ENCODE measurements at places on chromosomes 1 and 21.

GRCh38 chr1:14928886-14929546 lies 224.5 kb upstream of the TMEM51 start:
- DNase-seq: no peak

- DNase-seq: no peak
Measured at GRCh38 chr1:220873868-220874655, 5.2 kb upstream of the HLX start.

GRCh38 chr1:113493533-113493932 lies 103.2 kb downstream of the MAGI3 start:
- no peak for DNase-seq

- DNase-seq: peak; percentile 18
Measured at GRCh38 chr1:202349206-202349928, 868 bp downstream of the PPP1R12B start.

DNA sequence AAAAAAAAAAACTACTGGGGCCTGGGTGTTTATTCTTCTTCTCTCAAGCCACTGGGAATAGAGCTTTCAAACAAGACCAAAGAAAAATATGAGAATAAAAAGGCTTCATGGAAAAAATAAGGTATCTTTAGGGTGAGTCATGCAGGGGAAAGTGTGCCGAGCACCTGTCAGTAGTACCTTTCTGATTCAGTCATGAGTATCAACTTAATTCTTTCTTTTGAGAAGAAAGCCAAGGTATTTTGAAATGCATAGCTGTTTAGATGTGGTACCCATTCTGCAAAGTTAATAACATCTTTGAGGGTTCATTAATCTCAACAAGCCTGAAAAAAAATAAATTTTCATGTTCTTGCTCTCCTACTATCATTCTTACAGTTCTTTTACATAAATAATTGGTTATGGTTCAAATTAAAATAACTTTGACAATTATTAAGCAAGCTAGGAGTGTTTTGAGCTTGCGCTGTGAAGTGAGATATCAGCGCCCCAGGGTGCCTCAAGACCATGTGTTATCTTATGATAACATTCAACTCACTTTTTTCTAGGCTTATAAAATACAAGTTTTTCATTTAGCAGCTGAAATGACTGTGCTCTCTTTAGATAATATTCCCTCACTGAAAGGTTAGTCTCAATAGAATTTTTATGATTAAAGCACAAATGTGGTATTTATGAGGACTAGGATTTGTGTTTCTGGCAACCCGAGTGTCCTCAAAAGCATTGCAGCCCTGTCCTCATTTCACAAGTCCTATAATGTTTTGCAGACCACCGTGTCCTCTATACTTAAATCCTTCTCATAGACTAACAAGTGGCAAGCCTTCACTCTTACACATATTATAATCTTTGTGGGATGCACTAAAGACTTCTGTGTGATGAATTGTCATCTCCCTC lies 138.6 kb downstream of the SLC44A5 start:
- no peak for DNase-seq

GRCh38 chr1:231421546-231421970 lies 529 bp downstream of the EGLN1 start:
- peak; percentile 55 for DNase-seq

DNA sequence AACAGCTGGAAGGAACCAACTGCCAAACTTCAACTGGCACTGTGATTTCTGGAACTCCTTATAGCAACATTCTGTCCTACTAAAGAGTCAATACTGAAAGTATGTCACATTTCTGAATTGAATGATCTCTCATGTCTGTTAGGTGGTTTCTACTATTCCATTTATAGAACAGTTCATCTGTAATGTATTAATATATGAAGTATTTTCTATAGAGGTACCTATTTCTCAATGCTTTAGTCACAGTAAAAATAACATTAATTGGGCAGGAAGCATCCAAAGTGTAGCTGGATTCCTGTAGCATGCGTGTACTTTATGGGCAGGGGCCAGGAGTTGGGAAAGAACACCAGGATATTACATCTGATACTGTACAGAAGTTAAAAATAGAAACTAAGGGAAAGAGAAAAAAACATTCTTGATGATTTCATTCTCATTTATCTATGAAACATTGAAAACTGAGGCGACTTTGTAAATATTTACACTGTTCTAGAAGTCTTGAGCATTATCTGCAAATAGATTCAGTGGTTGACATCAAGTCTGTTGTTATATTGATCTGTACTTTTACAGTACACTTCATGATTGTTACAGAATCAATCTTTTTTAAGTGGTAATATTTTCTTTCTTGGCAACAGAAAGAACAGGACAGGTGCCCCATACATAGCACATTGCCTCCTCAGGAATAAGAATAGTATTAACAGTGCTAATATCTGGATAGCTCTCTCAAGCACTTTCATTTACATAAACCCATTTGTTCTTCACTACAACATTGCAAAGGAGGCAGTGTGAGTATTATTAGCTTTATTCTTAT lies 6.2 kb upstream of the ZNF281 start:
- DNase-seq: no peak

DNA sequence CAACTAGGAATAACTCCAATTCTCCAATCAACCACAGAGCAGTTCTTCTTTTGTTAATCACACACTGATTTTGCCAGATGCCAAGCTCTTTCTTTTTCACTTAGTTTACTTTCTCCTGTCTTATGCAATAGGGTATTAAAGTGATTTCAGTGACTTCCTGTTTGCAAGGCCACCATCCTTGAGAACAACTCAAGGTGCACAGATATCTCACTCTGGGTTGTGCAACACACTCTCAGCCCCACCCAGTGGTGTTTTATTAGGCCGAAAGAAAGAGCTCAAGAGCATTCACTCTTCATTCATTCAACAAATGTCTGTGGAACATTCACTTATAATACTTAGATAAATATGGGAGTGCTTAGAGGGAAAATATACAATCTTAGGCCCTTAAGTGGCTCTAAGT lies 352.5 kb downstream of the ZNF326 start:
- DNase-seq: no peak

GRCh38 chr1:111624382-111624781 lies 4.8 kb downstream of the RAP1A start:
- DNase-seq: no peak

DNA sequence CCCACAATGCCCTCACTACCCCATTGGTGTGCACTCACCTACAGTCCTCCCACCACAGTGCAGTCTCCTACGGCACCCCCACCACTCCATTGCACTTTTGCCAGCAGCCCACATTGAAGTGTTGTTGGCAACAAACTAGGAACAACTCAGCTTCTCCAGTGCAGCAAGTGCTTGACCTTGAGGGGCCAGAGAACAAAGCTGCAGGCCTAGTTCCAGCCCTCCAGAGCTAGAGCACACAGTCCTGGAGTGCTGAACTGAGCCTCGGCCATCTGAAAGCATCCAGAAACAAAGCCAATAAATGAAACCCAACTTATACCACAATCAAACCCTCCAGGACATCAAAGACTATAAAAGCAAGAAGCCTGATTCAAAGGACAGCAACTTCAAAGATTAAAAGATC lies 129.9 kb downstream of the C1orf94 start:
- DNase-seq: no peak

DNA sequence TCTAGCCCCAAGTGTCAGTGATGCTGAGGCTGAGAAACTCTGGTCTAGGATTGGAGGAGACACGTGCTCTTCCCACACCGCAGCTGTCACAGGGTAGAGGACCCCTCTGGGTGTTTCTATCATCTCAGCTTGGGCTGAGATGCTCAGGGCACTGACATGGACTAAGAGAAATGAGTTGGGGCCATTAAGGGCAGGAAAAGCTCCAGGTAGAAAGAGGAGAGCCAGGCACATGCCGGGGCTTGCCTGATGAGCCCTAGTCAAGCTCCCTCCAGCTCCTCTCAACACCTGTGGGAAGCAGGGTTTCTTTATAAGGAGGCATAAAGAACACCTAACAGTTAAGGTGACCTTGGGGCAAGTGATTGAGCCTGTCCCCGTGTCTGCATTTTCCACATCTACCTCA lies 17.3 kb downstream of the ABCA4 start:
- DNase-seq: no peak

- DNase-seq: no peak
Measured at GRCh38 chr1:209455145-209455544, 128.4 kb upstream of the CAMK1G start.

DNA sequence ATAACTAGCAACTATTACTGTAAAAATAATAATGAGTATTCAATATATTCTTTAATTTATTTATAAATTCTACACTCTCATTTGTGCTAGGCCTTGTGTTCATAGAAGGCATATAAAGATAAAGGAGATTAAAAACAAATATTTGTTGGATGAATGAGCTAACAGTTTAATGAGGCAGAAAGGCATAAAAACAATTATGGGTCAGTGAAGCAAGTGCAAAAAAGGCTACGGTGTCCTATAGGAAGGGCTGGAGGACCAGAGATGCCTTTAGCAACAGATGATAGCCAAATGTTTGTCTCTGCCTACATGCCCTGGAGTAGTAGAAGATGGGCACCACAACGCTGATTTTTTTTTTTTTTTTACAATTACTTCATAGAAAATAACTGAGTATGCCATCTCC lies 45.7 kb downstream of the PTGS2 start:
- no peak for DNase-seq

DNA sequence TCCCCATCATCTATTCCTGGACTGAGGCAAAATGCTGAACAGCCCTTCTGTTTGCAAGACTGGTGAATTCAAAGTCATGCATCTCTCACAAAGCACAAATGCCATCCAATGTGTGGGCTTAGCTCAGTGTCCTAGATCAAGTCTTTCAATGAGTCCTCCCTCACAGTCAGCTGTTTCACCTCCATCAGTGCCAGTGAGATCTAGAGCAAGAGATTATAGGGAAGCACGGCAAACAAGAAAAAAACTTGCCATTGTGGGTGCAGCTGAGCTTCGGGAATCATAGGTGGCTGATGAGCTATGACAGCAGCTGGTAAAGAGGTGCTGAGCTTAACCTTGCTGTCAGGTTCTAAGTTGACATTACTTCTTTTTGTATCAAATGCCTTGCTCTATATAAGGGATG lies 130.2 kb downstream of the LMX1A start:
- DNase-seq: no peak

DNA sequence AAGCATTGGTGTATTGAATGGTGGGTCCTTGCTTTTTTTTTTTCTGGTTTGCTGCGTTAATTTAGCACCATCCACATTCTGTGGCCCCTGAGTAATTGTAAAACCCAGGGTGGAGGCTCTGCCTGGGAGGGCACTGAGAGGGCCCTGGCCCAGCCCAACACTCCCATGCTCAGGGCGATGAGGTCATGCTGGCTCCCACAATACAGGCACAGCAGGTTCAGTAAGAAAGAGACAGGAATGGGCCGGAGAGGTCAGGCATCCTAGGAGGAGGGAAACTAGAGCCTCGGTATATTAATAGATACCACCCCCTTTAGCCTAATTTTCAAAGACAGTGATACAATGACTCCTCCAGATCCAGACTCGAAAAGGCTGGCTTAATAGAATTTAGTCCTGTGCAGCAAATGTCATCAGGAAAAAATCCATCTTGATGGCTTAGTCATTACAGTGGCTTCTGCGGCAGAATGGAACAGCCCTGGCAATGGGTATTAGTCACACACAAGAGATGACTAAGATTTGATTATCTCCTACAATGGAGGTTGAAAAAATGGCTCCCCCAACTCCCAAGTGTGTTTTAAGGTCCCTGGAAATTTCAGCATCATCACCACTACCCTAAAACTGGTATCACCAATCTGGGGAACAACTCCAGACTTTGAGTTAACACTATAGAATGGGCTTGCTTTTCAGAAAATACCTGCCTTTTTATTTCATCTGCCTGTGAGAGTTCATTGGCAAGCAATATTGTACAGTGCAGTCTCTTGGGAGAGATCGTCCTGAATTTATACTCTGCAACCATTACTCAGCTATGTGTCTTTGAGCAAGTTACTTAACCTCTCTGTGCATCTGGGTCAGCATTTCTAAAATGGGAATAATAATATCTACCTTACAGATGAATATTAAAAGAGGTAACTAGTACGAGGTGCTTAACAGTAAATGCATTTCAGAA lies 43.9 kb upstream of the LYST start:
- DNase-seq: no peak
